ENCODE measurements at places on chromosomes 6 and 20. TPM values are rescaled to one million over a fixed set of nuclear protein-coding genes. Genes with fewer than 3 reads are reported as not detected.

GRCh38 chr20:59222253-59223181 lies 58.9 kb downstream of the ZNF831 start:
- DNase-seq: peak; percentile 78

DNA sequence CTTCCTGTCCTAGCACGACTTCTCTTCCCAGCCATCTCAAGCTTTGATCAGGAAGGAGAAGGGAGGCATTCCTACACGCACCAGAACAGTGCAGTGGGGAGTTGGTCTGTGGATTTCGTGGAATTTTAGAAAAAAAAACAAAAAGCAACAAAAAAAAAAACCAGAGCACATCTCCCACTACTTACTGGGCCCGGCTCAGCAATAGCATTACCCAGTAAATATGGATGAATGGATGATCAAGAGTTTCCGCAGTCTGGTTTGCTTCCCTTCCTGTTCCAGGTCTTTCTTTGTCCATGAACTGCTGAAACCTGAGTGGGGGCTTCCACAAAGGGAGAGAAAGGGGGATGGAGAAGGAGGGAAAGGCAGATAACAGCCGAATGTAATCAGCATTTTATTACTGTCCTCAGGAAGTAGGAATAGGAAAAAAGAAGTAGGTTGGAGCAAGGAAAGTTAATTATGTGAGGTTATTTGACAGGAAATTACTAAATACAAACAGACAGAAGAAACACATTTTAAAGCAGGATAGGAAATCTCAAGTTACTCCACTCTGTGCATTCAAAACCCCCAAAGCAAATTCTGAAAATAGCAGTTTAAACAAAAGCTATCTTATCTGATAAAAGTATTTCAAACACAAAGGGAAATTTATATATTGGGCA lies 349.0 kb downstream of the PRL start:
- DNase-seq: no peak

MAP3K7 gene
- polyA plus RNA-seq: 32.7 TPM

GRCh38 chr20:6595704-6596103 lies 171.8 kb upstream of the BMP2 start:
- no peak for DNase-seq

DNA sequence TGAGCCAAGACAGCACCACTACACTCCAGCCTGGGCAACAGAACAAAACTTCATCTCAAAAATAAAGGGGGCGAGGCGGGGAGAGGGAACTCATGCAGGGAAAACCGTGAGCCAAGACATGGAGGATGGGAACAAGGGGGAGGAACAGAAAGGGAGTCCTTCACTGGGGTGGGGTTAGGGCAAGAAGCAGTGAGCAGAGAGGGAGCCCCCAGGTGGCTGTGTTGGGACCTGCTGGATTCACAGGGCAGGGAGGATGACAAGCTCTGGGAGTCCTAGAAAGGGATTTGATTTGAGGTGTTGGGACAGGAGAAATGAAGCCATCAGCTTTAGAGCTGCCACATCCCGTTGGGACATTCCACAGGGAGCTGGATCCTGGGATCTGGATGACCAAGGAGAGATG lies 90.6 kb upstream of the TOP1 start:
- no peak for DNase-seq

- DNase-seq: no peak
These were observed 1608.2 kb downstream of the GRIK2 start for GRCh38 chr6:103001724-103002123.

COL19A1 gene
- 1.6 TPM for polyA plus RNA-seq

FAM209B gene
- not detected for polyA plus RNA-seq

SMPD2 gene
- 4.2 TPM for polyA plus RNA-seq

- DNase-seq: no peak
These were observed 421.9 kb downstream of the PREX1 start for GRCh38 chr20:48405909-48406308.

GRCh38 chr6:86936834-86937218 lies 502 bp upstream of the HTR1E start:
- DNase-seq: no peak

DNA sequence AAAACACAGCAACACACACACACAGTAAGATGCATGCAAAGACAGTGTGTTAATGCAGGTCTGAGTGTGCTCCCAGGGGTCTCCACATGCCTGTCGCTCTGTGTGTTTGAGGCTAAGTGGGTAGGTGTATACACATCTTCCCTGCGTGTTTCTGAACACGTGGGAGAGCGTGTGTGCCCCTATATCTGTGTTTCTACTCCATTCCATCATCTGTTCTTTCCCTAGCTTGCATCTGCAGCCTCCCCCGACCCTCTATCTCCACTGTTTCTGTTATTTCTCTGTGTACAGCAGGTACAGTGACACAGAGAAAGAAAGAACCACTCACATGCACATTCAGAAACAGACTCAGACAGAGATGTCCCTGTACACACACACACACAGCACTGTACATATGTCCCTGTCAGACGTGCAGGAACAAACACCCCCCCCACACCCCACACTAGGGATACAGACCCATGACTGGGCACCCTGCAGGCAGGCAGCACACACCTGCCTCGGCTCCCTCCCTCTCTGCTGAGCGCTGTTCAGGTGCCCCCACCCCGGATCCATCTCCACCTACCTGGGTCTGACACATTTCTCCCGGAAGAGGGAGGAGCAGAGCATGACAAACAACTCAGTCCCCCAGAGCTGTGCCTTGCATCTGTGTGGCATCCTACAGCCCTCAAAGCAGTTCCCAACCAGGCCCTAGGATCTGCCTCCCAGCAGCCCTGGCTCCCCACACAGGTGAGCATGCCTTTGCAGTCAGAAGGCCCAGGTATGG lies 27.6 kb downstream of the KCNK15 start:
- DNase-seq: no peak

PRL gene
- polyA plus RNA-seq: 3.3 TPM

GRCh38 chr20:35226884-35227681 lies 593 bp downstream of the MMP24 start:
- DNase-seq: peak; percentile 26

GRCh38 chr20:1632178-1632577 lies 12.4 kb upstream of the SIRPB1 start:
- no peak for DNase-seq

GRCh38 chr6:119446609-119447008 lies 97.0 kb upstream of the MAN1A1 start:
- no peak for DNase-seq

DNA sequence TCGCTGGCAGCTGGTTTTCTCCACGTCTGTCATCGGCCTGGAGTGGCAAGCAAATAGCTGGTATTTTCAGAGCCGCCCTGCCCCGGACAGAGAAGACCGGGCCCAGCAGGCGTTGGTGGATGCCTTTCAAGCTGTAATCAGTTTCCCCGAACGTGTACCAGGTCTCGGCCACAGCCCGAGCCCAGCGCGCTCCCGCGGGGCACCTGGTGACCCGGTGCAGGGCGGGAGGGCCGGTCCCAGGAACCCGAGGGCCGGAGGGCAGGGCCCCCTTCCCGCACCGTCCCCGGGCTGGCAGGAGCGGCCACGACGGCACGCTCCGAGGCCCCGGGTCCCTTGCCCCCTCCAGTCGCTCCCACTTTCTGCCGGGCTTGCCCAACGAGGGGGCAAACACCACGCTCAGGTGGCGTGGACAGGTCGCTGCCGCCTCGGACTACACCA lies 348 bp upstream of the PYGB start:
- DNase-seq: no peak

DNA sequence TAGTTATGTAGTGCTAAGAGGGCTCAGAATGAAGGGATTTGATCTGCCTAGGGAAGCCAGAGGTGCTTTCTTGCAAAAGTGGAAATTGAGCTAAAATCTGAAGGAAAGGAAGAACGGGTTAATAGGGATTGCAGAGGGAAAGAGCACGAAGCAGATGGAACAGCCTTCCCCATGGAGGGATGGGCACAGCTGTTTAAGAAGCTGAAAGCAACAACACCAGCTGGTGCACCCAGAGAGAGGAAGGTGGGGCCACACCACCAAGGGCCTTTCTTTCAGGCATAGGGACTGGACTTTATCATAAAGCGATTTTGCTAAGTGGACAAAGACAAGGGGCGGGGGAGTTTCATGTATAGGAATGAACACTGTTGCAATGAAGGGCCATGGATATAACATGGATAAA lies 65.8 kb upstream of the SNRPB2 start:
- DNase-seq: peak; percentile 27

GRCh38 chr20:23111307-23111943 lies 25.3 kb upstream of the CD93 start:
- DNase-seq: no peak

GSTA2 gene
- not detected for polyA plus RNA-seq

SYNGAP1 gene
- polyA plus RNA-seq: 16.6 TPM

PRDM13 gene
- polyA plus RNA-seq: not detected

SRSF12 gene
- polyA plus RNA-seq: 3.7 TPM

SLC25A27 gene
- 10.4 TPM for polyA plus RNA-seq

NRSN1 gene
- polyA plus RNA-seq: not detected

DNA sequence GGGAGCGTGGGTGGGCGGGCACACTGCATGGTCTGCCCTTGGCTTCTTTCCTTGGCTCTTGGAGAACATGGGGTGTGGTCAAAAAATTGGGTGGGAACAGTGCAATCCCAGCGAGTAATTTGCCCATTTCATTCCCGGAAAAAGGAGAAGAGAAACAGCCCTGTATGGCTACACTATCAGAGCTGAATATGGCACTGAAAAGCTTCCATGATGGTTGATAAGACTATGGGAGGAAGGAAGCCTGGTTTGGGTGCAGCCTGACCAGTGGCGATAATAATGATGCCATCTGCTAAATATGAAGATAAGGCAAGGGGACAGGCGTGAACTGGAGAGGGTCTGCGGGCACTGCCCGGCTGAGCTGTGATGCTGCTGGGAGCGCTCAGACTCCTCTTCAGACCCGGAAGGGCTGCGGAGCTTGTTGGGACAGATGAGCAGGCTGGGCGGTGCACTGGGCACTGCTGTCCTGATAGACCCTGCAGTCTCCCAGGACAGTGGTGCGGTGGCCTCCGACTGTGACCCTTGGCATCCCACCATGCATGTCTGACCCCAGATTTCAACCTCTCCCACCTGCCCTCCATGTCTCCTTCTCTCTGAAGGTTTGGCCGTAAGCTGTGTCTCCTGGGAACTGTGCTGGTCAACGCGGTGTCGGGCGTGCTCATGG lies 10.2 kb downstream of the SLC22A1 start:
- DNase-seq: no peak

DNA sequence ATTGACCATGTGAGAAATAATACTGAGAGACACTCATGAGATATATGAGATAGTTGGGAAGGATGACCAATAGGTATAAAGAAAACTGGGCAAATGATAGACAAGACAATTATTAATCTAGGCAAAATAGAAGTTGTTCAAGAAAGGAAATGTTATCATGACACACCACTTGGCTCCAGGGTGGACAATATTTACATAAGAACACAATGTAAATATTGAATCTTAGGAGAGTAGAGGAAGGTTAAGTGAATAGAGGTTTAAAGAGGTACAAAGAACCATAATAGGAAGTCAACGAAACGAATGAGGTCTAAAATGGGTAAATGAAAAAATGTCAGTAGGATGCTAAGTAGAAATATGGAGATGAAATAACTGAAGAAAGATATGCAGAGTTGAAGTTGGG lies 126.5 kb downstream of the MBOAT1 start:
- DNase-seq: no peak

- no peak for DNase-seq
These were observed 18.0 kb downstream of the MCM8 start for GRCh38 chr20:5968462-5968861.

- DNase-seq: no peak
These were observed 45.2 kb downstream of the ZHX3 start for GRCh38 chr20:41272339-41272738.

POLH gene
- 11.0 TPM for polyA plus RNA-seq

DNA sequence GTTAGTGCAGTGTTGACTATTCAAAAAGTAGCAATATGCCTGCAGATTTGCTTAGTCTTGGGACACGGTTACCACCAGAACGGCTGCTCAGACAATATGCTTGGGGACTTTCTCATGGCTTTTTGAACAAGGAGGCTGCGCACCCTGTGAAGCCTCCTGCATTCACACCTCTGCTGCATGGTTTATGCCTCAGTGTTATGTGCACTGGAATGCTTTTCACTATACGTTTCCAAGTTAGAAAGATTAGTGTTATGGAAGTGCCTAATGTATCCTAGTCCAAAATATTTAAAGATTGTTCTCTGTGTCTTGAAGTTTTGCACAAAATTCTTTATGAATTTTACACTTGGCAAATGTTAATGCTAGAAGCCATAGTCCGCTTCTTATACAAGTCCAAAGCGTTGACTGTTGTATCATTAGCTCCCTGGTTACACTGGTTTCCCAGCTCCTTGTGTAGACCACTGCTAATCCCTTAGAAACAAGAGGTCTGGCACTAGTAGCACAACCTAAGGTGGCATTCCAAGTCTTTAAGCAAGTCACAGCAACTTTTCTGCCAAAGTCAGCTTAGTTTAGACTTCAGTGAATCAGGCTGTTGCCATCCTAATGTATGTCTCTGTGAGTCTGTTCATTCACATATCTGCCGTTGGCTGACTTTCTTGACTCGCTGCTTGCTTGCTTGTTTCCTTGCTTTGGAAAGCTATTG lies 26.3 kb upstream of the SLC22A1 start:
- no peak for DNase-seq

- DNase-seq: no peak
These were observed 31.5 kb upstream of the FKBP1A start for GRCh38 chr20:1424336-1424735.

IL17F gene
- polyA plus RNA-seq: not detected

DNA sequence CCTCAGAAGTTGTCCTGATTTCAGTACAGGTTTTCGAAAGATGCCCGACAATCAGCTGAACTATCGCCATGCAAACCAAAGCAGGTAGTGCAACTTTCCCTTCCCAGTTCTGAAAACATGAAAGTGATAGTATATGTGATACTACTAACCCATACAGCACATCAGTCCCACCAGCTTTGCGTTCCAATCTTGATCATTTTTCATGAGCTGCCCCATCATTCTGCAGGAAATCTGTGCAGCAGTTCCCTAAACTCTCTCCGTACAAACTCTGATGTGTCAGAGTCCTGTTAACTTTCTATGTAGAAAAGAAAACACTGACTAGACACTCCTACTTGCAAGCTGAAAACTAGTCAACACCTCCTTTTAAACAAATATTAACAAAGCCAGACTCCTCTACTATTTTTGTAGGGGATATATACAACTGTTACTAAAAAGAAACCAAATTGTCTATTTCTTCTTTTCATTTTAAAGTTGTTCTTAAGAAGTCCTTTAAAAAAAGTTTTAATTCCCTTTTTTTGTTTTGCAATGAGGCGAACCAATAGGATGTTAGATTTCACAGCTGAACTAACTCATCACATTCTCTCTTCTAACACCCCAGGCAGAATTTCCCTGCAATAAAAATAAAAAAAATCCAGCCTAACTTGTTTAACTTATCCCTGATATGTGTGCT lies 99.6 kb upstream of the DST start:
- DNase-seq: no peak

Measured in muscle of back (tissue), 13 donors.